ENCODE measurements at places on chromosomes 7 and 10.

DNA sequence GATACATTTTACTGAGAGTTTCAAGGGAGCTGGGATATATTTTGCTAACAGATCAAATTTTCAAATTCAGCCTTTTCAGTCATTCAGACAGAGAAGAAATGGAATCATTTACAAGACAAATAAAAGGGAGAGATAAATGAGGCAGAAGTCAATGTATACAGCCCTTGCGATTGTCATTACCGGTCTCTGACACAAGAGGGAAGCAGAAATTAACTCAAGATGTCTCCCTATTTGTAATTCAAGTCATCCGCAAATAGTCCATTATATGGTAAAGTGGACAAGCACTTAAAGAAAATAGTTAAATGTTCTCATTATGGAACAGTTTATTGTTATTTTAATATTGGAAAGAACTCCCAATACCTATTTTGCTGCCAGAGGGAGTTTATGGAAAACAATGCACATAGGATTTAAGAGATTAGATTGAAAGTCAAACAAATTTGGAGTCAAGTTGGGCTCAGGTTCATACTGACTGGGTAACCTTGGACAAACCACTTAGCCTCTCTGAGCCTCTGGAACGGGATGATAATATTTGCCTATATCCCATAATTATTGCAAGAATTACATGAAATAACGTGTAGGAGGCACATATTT lies 89.3 kb upstream of the PRKCQ start:
- no peak for DNase-seq

- DNase-seq, result no peak
These were observed 4.4 kb downstream of the SPRN start for GRCh38 chr10:133420028-133420427.

DNA sequence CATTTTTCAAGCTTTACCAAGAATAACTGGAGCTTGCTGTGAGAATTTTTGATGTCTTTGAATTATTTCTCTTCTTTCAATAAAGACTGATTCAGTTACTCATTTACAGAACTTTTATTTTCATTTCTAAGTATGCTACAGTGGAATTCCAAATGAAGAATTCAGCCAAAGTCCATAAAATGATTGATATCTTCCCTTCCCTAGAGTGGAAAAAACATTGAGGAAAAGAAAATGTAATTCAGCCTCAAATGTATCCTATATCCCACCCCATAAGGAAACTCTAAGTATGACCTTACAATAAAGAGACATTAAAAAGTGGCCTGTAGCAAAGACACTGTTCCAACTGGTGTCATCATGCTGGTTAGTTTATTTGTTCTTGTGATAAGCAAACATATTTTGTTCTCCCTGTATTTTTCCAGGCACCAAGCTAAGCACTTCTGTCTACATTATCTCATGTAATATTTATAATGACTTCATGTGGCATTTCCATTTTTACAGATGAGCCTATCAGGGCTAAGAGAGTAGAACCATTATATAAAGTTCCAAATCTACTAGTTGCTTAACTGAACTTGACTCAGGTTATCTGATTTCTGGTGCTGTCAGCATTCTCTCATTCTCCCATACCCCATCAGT lies 450.4 kb downstream of the NEBL start:
- DNase-seq, result no peak

GRCh38 chr10:125037145-125037877 lies 95.4 kb downstream of the ZRANB1 start:
- no peak for DNase-seq

- DNase-seq, result no peak
These were observed 40.2 kb upstream of the PROSER2 start for GRCh38 chr10:11782793-11783557.

DNA sequence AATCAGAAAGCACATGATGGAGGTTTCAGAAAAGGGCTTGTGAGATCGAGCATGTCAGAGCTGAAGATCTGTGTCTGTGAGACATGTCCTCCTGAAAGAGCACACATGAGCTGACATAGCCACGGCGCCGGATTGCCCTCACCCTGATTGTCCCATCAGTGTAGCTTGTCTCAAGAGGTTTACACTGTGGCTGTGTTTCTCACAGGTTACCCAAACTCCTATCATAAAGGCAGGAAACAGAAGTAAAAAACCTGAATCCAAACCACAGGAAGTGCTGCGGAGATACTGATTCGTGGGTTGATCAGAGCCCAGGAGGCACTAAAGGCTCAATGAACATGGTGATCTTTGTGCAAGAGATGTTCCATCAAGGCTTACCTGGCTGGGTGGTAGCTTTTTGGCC lies 3.9 kb upstream of the ATP6V0E2 start:
- DNase-seq, result peak; percentile 42

DNA sequence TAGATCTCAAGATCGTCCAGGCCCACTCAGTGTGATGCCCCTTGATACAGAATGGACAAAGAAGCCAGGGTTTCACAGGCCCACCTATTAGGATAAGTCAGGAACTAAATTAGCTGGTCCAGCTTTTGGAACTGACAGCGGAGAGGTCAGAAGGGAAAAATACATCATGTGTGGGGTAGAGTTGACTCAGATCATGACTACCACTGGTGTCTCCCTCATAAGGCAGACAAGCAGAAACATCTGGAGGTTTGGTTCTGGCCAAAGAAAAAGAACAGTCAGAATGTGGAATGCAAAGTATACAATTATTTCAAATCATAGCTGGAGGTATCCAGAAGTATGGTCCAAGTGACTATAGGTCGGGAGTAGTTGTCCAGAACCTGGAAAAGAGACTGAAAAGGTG lies 621.1 kb upstream of the CELF2 start:
- no peak for DNase-seq

DNA sequence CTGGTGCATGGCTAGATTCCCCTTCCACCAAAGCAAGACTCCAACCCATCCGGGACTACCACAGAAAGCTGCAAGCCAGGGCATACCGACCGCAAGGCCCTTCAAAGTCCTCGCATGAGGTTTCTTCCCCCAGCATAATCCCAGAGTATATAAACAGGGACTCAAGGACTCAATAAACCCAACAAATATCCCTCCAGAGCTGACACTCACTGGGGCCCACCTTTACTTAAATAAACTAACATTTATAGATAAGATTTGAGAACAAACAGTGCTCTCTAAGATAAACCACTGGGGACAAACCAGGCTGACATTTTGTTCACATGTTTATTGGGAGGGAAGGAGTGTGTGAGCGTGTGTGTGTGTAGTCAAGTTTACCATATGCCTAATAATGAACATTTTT lies 138.2 kb downstream of the ADAM12 start:
- no peak for DNase-seq

GRCh38 chr7:13062631-13063030 lies 375.2 kb downstream of the ARL4A start:
- DNase-seq, result no peak

- no peak for DNase-seq
These were observed 205.9 kb downstream of the MBL2 start for GRCh38 chr10:52566471-52567246.

GRCh38 chr10:61792921-61793320 lies 108.6 kb upstream of the ARID5B start:
- no peak for DNase-seq

DNA sequence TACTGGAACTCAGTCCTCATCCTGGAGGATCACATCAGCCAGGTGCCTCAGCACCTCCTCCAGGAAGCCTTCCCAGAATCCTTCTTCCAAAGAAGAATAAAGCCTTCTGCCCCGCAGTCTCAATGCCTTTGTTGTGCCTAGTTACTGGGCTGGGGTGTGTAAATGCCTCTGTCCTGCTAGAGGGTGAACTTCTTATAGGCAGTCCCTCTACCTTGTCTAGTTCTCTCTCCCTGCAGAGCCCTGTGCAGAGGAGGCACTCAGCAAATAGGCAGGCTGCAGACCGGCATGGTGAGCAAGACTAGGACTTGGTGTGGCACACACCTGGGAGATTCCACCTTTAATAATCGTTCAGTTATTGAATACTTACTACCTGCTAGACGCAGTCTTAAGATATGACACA lies 104.7 kb upstream of the PCBD1 start:
- no peak for DNase-seq

- no peak for DNase-seq
These were observed 1357.5 kb upstream of the SORCS1 start for GRCh38 chr10:108521827-108522492.

DNA sequence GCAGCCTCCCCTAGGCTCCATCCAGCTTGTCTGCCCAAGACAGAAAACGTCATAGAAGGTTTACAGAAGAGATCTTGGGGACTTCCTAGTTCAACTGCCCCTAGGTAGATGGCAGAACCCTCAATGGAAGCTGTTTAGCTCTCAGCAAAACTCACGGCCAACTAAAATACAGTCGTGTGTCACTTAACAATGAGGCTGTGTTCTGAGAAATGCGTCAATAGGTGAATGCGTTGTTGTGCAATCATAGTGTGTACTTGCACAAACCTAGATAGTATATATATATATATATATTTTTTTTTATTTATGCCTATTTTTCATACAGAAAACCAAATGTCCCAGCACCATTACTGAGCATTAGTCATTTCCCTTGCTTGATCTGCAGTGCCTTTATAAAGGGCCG lies 100.4 kb upstream of the SH2B2 start:
- no peak for DNase-seq

- DNase-seq, result peak; percentile 11
These were observed at the start of gene CRPPA for GRCh38 chr7:16421333-16422102. CRPPA (minus strand) TSS chr7:16421538; CDS start chr7:16421322, 216 bp downstream.

DNA sequence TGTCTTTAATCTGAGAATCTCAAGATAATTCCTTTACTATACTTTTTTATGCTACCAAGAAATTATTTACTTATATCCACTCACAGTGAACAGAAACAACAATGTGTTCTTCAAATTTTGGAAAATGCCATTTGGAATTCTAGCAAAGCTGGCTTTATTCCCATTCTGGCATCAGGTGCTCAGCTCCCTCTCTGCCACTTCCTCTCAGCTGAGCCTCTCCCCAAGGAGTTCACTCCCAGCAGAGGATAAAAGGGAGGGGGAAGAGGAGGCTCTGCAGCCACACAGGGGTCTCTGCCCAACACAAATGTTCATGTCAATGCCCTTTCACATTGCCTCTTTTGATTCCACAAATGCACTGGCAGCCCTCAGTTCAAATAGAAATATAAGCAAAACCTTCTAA lies 116.9 kb downstream of the CPEB3 start:
- no peak for DNase-seq

- no peak for DNase-seq
These were observed 1.5 kb downstream of the ITGB8 start for GRCh38 chr7:20331910-20332813.

GRCh38 chr7:150799741-150800580 lies at the start of gene TMEM176B:
TMEM176B (minus strand) TSS chr7:150800364; CDS start chr7:150796569, 3,795 bp downstream.
- no peak for DNase-seq

DNA sequence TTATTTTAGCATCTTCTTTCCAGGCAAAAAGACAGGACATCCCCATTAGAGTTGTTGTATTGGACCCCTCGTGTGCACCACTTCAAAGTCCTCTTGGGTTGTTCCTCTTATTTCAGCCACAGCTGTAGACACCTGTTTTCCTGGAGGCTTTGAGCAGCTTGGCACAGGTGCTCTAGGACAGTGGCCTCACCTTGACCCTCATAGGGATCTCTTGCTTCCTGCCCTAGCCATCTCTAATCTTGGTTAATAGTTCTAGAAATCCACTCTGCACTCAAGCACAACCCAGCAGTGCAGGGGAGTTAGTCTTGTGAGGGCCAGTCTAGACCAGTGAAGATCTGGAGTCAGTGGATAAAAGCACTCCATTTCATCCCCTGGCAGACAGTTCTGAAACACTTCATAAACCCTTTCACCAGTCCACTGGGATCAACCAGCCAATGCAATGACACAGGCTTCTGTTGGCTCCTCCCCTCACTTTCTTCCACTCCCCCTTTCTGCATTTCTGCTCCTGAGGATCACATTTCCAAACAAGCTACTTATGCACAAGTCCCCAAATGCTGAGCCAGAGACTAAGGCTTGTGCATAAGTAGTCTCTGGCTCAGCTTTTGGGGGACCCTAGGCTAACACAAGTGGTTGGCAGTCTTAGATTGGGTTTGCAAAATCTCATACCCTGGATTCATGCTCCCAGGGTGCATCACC lies 131.5 kb upstream of the LAMB4 start:
- DNase-seq, result no peak

GRCh38 chr10:48399056-48399541 lies 92.6 kb downstream of the MAPK8 start:
- DNase-seq, result no peak

GRCh38 chr7:52472006-52472620 lies 563.3 kb upstream of the POM121L12 start:
- no peak for DNase-seq

Data from effector CD4-positive, alpha-beta T cell (primary cell).